HTR-8/SVneo (cell line): ENCODE measurements at places on chromosomes 3 and 15.

DNA sequence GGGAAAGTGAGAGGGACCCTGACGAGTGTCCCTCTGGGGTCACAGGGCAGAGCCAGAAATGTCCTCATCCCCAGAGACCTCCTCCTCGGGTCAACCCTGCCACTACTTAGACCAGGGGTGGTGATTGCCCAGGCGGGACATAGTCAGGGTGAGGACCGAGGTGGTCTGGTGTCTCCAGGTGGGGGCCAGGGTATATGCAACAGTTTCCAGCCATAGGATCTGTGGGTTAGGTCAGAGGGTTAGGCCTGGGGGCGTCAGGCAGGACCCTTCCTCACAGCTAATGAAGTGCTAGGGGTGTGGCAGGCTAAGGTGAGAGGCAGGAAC is 22.3 kb upstream of the FBLN2 start:
- no peak for DNase-seq

DNA sequence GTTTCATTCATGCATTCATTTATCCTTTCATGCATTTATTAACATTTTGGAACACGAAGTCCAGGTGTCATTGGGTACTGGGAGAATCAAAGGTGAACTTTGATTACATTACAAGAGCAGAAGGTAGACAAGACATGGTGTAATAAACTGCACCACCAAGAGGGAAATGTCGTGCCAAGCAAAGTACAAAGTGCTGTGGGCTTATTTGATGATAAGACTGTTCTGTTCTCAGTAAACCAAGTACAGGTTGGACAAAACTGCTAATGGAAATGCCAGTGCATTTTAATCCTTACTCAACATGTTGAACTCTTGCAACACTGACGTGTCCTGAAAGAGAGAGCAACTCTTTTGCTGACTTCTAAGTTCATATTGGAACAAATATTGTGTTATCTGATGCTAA is 69.4 kb downstream of the MME start:
- no peak for DNase-seq

GRCh38 chr3:182570946-182571594 is 222.2 kb upstream of the ATP11B start:
- DNase-seq = no peak

DNA sequence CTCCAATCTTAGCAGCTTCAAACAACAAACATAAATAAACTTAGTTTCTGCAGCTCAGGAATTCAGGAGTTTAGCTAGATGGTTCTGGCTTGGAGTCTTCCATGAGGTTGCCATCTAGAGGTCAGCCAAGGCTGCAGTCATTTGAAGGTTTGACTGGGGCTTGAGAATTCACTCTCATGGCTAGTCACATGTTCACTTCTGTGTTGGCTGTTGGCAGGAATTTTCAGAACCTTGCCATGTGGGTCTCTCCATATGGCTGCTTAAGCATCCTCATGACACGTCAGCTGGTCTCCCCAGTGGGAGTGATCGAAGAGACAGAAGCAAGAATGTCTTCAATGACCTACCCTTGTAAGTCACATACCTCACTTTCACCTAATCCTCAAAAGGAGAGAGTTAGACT is 269.2 kb upstream of the CNTN3 start:
- no peak for DNase-seq

DNA sequence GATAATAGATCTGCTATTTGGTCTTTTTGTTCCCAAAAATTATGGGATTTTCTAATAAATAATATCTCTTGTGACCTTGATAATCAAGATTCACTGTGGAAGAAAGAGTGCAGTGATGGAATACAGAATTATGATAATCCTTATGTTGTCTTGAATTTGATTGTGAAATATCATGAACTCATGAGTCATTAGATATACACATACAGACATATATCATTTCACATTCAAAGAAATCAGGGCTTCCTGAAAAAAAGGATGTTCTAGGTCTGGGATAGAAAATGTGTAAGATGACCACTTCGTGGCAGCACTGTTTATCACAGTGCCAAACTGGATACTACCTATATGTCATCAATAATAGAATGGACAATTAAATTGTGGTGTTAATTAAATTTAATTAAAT is 97.7 kb downstream of the DPH6 start:
- peak; percentile 14 for DNase-seq
